ENCODE measurements at places on chromosomes 3 and 15.

DNA sequence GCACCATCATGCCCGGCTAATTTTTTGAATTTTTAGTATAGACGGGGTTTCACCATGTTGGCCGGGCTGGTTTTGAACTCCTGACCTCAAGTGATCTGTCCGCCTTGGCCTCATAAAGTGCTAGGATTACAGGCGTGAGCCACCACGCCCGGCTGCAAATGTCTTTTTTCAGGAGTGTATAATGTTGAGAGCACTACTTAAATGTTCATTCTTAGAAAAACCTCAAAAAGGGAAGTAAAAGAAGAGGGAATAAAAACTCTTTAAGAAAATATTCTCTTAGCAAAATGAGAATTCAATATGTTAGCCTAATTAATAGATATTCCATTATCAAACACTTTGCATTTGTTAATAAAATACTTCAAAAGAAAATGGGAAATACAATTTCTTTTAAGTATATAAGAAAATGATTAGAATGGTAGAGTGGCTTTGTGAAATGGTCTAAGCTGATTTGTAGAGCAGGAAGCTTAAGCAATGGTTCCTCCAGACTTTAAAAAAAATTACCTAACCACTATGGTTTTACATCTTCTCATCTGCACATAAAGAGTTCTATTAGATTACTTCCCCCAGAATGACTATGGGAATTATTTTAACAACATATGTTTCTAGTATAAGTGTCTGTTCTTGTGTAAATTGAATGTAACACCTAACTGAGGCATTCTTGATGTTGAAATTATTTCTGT, 226.7 kb upstream of the ALCAM start:
- no peak for DNase-seq

DNA sequence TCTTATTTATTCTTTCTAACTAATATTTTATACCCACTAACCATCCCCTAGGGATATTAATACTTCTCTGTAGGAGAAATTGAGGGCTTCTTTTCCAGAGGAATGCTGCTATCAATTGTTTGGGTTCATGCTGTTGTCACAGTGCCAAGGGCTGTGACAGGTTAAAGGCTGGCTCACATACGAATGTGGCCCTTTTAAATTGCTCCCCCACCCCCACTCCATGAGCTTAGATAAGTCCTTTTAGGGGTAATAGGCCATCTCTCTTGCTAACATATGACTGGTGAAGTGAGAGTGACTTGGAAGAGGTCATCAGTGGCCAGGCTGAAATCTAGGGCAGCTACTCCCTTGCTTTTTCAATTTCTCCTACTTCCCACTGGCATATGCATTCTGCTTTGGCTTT, 121.9 kb upstream of the DPH6 start:
- no peak for DNase-seq

DNA sequence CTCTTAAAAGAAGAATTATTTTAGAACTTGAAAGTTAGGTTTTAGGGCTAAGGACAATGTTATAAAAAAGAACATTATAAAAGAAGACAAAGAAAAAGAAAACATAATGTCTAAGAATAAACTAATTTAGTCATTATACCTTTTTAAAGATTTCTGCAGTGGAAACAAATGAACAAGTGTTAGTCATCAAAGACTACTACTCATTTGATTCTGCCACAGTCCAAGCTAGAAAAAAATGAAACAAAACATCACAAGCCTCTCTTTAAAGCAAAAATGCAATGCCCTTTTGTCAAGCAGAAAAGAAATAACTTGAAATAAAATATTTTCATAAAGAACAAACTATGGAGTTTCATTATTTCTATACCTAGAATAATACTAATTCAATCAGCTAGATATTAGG, 102.0 kb downstream of the TBC1D5 start:
- no peak for DNase-seq

GRCh38 chr3:197590313-197590962, 34.7 kb upstream of the BDH1 start:
- DNase-seq: no peak

DNA sequence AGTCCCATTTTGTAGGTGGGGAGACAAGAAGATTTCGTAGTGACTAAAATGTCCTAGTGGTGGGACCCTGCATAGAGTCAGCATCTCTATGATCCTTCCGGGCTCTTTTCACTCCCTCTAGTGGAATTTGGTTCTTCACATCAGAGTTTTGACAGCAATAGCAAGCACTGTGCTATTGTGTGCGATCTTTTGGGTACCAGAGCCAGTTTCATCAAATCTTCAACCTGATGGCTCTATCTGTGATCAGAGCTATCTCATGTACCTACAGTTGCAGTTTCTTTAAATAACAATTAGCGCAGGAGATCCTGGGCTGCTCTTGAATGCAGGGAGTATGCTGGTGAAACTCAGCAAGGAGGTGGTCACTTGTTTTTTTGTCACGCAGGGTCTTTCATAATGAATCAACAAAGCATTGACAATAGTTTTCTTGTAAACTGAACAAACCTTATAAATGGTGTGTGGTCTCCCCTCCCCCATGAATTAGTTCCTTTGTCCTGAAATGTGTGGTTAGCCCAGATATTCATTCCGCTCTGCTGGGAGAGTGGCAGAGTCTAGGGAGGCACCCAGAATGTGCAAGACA, 257.2 kb upstream of the SOX2 start:
- DNase-seq: no peak

- DNase-seq: no peak
Observed at GRCh38 chr3:102529452-102529851, 94.6 kb downstream of the ZPLD1 start.

DNA sequence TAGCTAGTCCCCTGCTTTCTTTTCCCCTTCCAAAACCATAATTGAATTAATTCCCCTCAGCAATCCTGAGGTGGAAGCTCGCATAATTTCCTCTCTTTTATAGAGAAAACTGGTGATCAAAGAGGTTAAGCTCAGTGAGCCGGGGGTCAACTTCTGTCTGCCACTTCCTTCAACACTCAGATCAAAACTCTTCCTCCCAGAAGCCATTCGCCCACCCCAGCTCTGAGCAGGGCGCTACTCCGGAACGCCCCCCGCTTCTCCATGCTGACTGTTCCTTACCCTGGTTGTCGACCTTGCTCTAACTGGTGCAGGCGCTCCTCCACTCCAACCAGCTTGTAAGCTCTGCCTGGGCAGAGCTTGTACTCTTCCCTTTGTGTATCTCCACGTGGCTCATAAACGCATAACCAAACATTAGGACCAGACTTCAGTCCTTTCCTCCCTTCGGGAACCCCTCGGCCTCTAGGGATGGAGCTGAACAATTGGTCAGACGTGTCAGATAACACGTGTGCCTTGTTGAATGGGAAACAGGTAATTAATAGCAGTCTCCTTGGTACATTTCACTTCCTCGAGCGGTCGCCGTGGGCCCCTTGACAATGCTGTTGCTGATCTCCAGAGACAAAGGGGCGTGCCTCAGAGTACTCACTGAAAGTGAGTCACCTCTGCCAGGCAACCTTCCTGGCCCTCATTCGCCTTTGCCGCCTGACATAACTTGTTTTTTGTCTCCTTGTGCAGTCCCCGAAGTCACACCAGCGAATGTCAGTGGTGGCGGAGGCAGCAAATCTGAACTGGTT, 71.8 kb downstream of the IL5RA start:
- no peak for DNase-seq

DNA sequence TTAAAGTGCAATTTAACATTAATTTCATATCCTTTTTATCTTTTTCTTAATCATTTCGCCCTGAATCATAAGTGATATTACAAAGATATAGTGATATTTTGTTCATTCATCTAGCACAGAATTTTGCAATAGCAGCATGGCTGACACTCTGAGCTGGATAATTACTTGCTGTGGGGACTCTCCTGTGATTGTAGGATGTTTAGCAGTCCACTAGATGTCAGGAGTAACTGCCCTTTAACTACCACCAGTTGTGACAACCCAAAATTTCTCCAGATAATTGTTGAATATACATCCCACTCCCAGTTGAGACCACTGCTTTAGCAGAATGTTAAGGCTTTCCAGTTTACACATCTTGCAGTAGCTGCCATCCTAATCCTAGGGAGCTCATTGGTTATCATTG, 196.8 kb upstream of the MBNL1 start:
- DNase-seq: no peak

- no peak for DNase-seq
Observed at GRCh38 chr3:158233791-158234190, 123.9 kb downstream of the RSRC1 start.

- DNase-seq: no peak
Observed at GRCh38 chr3:56751056-56751707, 50.6 kb downstream of the ARHGEF3 start.

- no peak for DNase-seq
Observed at GRCh38 chr3:105030211-105030610, 336.5 kb upstream of the ALCAM start.

GRCh38 chr3:9721015-9721699, 10.4 kb upstream of the BRPF1 start:
- no peak for DNase-seq

DNA sequence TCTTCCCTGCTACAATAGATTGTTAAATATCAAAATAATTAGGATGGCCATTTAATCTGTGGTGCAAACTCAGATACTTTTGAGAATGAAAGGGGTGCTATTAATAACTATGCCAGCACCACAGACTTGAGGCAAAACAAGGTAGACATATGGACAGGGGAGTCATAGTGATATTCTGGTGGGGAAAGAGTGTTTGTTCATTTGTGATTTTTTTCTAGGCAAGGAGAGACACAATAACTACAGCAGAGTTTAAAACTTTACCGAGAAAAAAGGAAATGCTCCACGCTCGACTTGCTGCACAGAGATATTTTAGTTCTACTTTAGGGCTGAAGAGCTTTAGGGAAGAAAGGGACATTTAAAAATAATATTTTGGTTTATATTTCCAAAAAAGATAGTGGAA, 611.2 kb upstream of the GRM7 start:
- DNase-seq: no peak

- no peak for DNase-seq
Observed at GRCh38 chr3:126390751-126391150, 4.0 kb upstream of the CFAP100 start.

DNA sequence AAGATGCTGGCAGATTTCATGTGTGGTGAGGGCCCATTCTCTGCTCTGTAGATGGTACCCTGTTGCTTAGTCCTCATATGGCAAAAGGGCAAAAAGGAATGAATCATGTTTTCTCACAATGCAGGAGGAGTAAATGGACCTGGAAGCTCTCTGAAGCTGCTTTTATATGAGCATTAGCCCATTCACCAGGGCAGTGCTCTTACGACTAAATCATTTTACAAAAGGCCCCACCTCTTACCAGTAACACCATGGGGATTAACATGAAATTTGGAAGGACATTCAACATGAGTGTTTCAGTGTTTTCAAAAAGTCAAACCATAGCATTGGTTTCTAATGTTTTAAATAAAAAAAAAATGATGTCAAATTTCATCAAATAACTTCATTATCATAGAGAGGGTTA, 495.7 kb upstream of the CBLB start:
- no peak for DNase-seq

GRCh38 chr15:90001062-90001682, at the start of gene ZNF710:
ZNF710 (plus strand) TSS chr15:90001324; CDS start chr15:90067138, 65,814 bp downstream.
- DNase-seq: peak; percentile 13

DNA sequence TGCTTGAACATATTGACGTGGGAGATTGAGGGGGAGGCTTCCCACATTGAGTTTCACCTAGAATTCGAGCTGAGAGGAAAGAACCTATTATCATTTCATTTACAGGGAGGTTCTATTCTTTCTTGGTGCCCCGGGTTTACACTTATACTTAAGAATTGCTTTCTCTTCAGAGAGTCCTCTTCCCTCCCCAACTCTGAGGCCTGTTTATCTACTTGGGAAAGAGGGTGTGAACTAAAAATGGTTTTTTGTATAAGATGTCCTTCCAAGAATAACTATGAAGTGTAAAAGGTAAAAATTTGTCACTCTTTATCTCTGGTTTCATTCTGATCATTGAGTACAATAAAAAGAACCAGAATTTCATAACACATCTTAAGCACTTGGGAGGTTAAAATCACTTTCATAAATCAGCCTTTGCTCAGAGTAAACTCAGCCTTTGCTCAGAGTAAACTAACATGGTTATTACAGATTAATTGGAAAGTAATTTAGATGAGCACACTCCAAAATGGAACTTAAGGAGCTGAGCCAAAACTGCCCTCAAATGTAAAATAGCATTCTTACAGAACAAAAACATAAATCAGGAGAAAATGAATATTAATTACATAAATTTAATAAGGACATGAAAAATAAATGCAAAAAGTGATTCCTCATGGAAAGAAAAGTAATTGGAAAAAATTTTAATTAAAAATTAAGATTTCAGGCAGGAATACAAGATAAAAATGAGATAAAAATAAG, 75.2 kb downstream of the GADL1 start:
- no peak for DNase-seq

DNA sequence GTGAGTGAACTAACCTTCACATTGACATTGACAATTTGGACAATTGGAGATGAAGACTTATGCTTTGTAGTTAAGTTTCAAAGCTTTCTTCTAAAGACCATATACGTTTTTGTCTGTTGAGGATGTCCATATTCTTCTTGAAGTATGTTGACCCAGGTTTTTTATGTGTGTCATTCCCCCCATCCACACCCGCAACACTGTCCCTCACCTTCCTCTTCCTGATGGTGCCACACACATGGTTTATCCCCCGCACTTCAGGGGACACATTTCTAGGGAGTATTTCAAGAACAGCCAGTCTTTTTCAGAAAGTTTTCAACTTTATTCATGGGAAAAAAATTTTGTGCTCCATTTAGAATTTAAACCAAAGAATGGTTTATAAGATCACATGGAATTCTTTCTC, 105.1 kb downstream of the GHSR start:
- no peak for DNase-seq

DNA sequence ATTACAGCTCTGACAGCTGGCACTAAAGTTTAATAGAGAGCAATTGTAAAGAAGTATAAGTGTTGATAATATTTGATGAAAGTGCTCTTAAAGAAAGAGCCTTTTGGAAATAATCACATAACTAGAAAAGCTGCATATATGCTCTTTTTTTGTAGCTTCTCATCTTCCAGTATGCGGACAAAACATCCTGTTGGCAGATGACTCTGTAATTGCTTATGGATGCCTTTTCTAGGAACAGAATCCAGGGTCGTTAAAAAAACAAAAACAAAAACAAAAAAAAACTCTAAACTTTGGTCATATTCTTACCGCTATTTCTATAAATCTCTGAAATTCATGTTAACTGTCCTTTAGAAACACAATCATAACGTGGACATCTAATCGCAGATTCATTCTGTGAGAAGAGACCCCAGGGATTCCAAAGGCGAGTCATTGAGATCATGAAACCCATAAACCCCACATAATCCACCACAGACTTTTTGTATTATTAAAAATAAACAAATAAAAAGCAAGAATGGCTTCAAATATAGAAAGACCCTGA, 109.8 kb downstream of the EPHA3 start:
- no peak for DNase-seq

- no peak for DNase-seq
Observed at GRCh38 chr15:40354408-40355171, 3.4 kb upstream of the DISP2 start.

- no peak for DNase-seq
Observed at GRCh38 chr15:66939016-66939415, 126.4 kb upstream of the SMAD3 start.

DNA sequence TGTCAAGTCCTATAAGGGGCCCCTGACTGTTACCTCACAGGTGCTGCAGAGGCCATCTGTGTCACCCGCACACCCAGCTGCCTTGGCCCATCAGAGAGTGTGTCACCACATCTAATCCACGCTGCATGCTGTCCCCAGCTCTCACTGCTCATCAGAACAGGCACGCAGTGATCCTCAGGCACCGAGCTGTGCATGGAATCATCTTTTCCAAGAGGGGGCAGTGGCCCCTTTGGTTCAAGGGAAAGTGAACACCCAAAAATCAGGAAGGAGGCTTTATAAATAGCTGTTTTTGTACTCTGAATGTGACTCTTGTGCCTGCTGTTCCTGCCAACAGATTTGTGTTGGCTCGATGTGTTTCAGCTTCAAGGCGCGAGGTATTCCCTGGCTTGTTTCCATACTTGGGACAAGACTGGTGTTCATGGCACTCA, 110.3 kb upstream of the ETV5 start:
- DNase-seq: no peak

All from activated effector memory CD4-positive, alpha-beta T cell treated with Interleukin-2 at 50 U/mL for 16 hours (primary cell).